ENCODE measurements at places on chromosomes 6 and 20.

DNA sequence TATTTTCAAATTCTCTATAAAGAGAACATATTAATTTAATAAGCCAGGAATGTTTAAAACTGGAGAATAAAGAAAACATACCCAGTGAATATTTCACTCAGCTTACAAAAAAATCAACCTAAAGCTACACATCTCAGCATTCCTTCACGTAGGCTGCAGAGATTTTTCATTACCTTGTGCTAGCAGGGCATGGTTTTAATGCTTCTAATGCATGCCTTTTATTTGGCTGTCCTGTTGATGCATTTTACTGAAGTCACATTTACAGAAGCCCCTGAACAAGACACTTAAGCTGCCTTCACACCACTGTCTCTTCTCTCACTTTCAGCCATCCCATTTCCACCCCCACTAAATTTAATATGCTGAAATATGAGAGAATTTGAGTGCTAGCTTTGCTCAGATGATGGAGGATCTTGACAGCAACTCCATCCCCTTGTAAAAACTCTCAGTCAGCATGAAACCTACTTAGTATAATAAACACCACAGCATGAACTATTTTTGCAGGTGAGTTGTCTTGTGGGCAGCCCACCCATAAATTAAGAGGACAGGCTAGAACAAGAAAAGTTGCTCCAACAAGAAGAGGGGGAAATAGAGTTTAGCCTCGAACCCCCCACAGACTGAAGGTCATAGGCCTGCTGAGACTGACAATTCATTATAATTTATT is 159.4 kb downstream of the SIM1 start:
- no peak for DNase-seq

- DNase-seq = no peak
Measured at GRCh38 chr20:826695-827323, 6.7 kb upstream of the FAM110A start.

GRCh38 chr6:41712651-41713103 is 22.7 kb downstream of the TFEB start:
- no peak for DNase-seq

GRCh38 chr20:48689388-48689787 is 138.4 kb downstream of the PREX1 start:
- DNase-seq = no peak

GRCh38 chr6:98787961-98788360 is 46.4 kb upstream of the POU3F2 start:
- DNase-seq = no peak

Measured in LoVo (cell line).